Transverse colon (tissue), 4 donors: ENCODE measurements at places on chromosomes 11 and 22.

- peaks cover 18% of the 10 kb centered on the region for H3K36me3 ChIP-seq
- DNase-seq, result no peak
- H3K4me3 ChIP-seq, result no peak overlapping the region
- H3K27ac ChIP-seq, result no peak overlapping the region
Observed at GRCh38 chr11:17298302-17298701, 21.8 kb downstream of the NUCB2 start.

DNA sequence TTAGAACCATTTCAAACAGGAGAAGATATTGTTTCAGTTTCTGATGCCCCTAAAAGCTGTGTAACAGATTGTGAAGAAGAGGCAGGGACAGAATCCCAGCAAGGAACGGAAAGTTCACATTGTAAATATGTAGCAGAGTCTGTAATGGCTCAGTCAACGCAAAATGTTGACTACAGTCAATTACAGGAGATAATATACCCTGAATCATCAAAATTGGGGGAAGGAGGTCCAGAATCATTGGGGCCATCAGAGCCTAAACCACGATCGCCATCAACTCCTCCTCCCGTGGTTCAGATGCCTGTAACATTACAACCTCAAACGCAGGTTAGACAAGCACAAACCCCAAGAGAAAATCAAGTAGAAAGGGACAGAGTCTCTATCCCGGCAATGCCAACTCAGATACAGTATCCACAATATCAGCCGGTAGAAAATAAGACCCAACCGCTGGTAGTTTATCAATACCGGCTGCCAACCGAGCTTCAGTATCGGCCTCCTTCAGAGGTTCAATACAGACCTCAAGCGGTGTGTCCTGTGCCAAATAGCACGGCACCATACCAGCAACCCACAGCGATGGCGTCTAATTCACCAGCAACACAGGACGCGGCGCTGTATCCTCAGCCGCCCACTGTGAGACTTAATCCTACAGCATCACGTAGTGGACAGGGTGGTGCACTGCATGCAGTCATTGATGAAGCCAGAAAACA, 40.8 kb downstream of the IGLL1 start:
- no peaks in the 10 kb centered on the region for H3K27me3 ChIP-seq
- no peak overlapping the region for H3K4me3 ChIP-seq
- peaks cover 7% of the 10 kb centered on the region for H3K4me1 ChIP-seq
- peak; percentile 87 for DNase-seq
- H3K36me3 ChIP-seq, result no peaks in the 10 kb centered on the region

GRCh38 chr11:8386134-8386864, 122.6 kb upstream of the LMO1 start:
- DNase-seq, result no peak
- H3K27me3 ChIP-seq, result no peaks in the 10 kb centered on the region
- no peak overlapping the region for H3K4me3 ChIP-seq
- H3K27ac ChIP-seq, result no peak overlapping the region

DNA sequence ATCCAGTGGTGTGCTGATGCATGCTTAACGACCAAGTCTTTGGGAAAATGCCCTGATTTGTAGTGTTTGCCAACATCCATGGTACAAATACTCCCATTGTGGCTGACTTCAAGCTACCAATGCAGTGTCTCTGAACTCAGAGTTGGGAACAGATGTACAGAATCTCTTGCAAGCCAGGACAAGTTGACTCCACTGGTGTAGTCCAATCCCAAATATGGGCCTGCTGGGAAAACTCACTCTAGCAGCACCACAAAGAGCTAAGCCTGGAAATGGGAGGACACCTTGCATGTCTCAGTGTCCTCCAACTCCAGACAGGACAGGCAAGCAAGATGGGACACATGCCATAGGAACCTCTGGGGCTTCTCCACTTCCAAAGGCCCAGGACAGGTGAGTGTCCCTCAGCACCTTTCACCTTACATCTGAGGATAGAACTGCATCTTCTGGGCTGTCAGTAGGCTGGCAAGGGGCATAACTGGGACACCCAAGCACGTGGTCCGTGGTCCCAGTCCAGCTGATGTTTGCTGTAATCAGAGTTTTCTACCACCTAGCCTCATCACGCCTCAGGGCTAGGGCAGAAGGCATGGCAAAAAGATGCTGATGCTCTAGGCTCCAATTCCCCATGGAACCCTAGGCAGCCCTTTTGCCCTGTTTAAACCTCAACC, 6.5 kb downstream of the LMO1 start:
- peaks cover 16% of the 10 kb centered on the region for H3K27me3 ChIP-seq
- H3K4me1 ChIP-seq, result no peaks in the 10 kb centered on the region
- H3K36me3 ChIP-seq, result no peaks in the 10 kb centered on the region
